Cerebellar cortex (tissue), 1 donor: ENCODE measurements at places on chromosomes 6 and 20.

GRCh38 chr20:4809707-4810106 is 88.0 kb downstream of the PRND start:
- DNase-seq: no peak

DNA sequence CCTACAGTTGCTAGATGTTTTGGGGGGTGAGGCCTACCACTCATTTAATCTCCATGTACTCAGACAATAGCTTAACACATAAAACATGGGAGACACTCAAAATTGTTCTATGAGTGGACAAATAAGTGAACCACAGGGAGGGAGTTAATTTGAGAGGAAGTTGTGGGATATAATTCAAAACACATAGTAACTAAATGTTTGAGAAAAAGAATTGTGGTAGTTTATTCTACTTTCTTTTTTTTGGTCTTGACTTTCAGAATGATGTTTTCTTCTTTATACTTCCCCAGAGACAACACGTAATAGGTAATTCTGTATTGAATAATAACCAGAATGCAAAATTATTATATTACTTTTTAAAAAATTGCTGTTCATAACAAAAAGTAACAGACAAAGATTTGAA is 453.8 kb downstream of the RFPL4B start:
- no peak for DNase-seq

DNA sequence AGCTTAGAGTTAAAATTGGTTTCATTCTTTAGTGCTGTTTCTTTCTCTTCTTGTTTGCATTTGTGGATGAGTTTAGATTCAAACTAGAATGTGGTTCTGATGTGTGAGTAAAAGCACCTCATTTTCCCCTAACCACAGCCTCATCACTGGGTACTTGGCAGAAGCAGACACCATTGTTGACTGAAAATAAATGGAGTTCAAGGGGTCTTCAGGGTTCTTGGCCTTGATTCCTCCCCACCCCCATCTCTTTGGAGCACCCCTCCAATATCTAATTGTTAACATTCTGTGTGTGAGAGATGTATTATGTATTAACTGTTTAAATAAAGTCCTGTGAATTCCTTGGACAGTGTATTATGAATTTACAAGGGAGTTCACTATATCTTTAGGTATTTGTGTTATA is 59.6 kb downstream of the JARID2 start:
- DNase-seq: no peak

DNA sequence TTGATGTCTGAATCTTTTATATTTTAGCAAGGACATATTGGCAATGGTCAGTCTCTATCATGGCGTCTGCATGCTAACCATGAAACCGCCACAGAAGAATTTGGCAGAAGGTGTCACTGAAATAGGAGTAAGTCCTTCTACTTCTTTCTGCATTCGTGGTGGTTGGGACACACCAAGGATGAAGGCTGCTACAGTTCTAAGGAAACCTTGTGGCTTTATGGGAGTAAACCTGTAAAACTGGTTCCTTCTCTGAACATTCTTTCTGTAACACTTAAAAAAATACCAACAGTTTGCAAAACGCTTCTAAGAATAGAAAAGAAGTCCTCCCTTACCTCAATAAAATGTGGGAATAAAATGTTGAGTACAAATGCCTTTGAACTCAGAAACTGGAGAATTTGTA is 195.3 kb downstream of the SLC24A3 start:
- DNase-seq: no peak

GRCh38 chr6:55866128-55866527 is 9.3 kb downstream of the BMP5 start:
- DNase-seq: no peak

GRCh38 chr6:17679726-17680125 is 27.0 kb downstream of the NUP153 start:
- no peak for DNase-seq

GRCh38 chr20:6501061-6501460 is 266.4 kb upstream of the BMP2 start:
- DNase-seq: no peak

DNA sequence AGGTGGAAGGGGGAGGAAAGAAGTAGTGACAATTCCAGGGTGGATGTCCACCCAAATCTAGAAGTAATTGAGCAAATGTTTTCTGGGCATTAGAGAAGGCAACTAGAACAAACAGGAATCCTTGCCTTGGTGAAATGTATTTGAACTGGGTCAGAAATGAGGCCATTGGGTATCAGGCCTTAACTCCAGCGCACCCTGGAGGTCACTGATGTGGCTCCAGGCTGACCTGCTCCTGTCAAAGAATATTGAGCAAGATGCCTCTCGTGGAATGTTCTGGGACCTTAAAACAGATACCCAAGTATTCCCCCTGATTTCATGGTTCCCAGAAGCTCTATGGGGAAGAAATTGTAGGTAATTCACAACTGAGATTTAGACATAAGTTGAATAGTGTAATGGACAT is 6.9 kb downstream of the HLA-DPB1 start:
- DNase-seq: peak; percentile 92

GRCh38 chr6:43076464-43077332 is 584 bp downstream of the PTK7 start:
- DNase-seq: peak; percentile 48

- DNase-seq: no peak
Observed at GRCh38 chr6:162245830-162246420, 481.6 kb downstream of the PRKN start.

DNA sequence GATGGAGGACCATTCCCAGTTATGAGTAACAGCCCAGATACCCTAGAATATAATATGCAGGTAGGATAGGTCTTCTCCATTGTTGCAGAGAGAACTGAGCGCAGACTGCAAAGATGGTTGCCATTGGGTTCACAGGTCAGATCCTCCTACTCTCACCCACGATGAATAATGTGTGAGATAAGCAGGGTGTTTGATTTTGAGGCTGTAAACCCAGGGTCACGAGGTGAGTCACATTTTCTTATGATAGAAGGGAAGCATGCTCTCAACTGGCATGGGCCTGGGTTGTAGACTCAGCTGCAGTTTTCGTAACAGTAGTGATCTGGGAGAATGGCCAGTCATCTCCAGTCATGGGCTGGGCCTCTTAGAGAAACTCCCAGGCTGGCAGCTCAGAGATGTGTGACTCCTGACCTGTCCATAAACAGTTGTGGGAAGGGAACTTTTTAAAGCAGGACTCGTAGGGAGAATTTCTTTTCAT is 74.2 kb downstream of the CD164 start:
- DNase-seq: no peak

GRCh38 chr6:95117236-95117635 is 460.1 kb upstream of the MANEA start:
- no peak for DNase-seq

DNA sequence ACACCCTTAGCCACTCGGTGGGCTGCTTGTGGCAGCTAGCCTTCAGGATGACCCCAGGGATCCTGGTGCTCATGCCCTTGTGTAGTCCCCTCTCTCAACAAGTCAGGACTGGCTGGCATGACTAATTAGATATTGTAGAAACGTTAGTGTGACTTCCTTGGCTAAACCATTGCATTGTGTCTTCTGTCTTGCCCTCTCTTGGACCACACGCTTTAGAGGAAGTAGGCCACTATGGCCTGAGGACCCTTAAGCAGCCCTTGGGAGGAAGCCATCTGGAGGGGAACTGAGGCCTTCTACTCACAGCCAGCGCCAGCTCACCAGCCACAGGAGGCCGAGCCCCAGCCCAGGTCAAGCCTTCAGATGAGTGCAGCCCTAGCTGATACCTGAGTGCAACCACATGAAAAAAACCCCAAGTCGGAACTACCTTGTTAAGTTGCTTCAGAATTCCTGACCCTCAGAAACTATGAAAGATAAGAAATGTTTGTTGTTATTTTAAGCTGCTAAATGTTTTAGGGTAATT is 10.1 kb downstream of the ANGPT4 start:
- DNase-seq: no peak

GRCh38 chr6:161080263-161080970 is 88.8 kb downstream of the MAP3K4 start:
- DNase-seq: no peak
